ENCODE measurements at places on chromosomes 16 and 17.

- no peak for DNase-seq
Measured at GRCh38 chr17:16002708-16003260, 3.2 kb downstream of the TTC19 start.

DNA sequence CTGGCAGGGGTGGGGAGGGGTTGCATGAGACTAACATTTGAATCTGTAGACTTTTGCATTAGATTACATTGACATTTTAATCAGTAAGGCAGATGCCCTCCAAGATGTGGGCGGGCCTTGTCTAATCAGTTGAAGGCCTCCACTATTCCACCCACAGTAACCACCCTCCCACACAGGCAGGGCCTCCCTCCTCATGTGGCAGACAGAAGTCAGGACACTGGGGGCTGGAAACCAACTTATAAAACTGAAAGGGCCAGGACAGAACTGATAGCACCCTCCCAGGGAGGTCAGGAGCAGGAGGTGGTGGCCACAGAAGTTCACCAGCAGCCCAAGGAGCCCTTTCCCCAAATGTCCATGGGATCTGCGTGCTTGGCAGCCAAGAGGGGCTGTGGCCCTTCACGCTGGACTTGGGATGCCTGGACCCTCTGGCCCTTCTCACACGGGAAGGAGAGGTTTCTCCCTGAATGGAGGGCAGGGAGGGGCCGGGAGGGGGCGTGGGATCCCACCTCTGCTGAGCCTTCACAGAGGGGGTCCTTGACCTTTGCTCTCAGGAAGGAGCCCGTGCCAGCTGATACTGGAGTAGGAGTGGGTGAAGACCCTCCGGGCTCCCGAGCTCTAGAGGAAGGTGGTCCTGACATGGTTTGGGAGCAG is 4.6 kb downstream of the PYCR1 start:
- no peak for DNase-seq

DNA sequence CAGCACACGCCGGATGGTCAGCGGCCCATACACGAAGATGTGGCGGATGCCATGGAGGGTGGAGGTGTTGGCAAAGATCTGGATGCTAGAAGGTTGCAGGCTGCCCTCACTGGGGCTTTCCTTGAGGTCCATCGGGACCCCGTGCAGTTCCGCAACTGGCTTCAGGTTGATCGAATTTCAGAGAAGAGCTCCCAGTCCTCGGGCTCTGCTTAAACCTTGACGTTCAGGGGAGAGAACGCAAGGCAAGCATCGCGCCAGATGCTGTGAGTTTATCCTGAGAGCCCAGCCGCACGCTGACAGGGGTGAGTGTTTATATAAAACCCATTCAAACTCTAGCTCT is 98.7 kb upstream of the CCL2 start:
- no peak for DNase-seq

GRCh38 chr17:79114458-79115301 is 40.1 kb downstream of the ENGASE start:
- peak; percentile 87 for DNase-seq

DNA sequence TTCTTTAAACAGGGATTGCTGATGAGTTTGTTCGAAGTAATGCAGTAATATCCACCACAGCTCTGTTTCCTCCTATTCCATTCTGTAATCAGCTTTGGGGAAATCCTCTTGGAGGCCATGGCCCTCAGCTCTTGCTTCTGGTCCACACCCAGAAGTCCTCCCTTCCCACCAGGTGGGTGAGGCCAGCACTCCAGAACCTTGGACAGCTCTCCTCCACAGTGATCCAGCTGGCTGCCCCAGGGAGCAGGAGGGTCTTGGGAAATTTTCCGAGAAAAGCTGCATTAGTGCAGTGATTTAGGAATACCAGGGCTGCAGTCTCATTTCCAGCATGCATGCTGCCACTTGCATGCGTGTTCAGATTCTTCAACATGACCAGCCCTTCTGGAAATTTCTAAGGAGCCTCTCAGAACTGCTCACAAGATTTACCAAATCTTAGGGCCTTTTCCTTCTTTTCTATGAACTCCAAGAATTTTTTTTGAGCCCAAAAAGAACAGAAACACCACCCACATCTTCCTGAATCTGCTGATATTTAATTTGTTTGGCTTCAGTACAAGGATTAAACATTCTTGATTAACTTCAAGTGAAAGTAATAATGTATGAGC is 4.2 kb downstream of the SMPD3 start:
- no peak for DNase-seq

GRCh38 chr16:26614237-26614841 is 452.4 kb upstream of the C16orf82 start:
- DNase-seq: no peak

GRCh38 chr16:75948886-75949285 is 222.6 kb upstream of the CPHXL start:
- DNase-seq: no peak

DNA sequence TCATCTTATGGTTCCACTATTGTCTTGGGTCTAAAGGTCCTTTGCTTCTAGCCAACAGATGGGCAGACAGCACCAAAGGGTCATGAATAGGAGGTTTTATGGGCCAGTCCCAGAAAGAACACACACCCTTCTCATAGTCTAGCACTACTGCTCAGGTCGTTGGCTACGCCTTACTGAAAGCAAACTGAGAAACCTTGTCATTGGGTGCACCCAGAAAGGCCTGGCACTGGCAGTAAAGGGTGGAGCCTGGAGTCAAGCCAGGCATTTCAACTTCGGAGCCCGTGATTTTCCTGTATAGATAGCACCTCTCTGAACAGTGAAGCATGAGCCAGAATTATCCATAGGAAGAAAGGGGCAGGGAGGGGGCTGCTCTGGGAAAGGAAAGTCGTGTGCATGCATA is 74.9 kb downstream of the VAT1L start:
- no peak for DNase-seq

- DNase-seq: no peak
Measured at GRCh38 chr16:76946879-76947278, 244.1 kb upstream of the MON1B start.

DNA sequence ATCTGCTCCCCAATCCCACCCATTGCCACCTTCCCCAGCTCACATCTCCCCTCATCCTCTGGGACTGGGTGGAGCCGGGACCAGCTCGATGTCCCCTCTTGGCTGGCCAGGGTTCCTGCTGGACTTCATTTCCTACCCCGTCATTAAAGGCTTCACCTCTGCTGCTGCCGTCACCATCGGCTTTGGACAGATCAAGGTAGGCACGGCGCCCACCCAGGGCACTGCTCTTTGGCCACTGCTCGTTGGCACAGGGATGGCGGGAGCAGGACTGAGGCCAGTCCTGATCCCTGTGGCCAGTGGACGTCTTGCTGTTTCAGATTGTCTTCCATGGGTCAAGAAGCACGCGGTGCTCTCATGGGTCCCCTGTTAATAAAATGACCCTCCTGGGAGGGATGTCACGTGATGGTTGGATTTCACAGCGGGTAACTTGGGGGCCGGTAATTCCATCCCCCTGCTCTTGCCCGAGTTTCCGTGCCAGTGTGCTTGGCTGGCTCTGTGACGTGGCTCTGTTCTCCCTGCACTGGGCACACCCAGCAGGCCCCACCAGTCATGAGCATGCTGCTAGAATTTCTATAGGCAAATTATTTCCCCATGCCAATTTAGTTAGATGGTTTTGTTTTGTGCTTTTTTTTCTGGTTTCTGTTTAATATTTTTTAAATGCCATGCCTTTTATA is 3.1 kb downstream of the SLC26A11 start:
- DNase-seq: no peak

DNA sequence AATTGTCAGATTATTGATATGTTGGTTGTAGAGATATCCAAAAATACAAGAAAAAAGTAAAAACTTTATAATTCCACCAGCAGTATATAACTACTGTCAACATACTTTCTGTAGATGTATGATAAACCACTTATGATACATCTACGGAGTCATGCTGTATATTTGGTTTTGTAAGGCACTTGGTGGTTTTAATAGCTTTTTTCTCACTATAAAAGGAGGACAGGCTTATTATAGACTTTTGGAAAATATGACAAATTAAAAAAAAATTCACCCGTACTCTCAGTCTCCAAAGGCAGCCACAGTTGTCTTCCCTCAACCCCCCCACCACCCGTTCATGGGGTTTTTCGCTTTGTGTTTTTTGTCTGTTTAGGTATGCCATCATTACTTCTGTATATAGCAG is 14.8 kb downstream of the RAI1 start:
- no peak for DNase-seq

GRCh38 chr17:78343543-78344201 is 16.2 kb downstream of the SOCS3 start:
- DNase-seq: no peak

DNA sequence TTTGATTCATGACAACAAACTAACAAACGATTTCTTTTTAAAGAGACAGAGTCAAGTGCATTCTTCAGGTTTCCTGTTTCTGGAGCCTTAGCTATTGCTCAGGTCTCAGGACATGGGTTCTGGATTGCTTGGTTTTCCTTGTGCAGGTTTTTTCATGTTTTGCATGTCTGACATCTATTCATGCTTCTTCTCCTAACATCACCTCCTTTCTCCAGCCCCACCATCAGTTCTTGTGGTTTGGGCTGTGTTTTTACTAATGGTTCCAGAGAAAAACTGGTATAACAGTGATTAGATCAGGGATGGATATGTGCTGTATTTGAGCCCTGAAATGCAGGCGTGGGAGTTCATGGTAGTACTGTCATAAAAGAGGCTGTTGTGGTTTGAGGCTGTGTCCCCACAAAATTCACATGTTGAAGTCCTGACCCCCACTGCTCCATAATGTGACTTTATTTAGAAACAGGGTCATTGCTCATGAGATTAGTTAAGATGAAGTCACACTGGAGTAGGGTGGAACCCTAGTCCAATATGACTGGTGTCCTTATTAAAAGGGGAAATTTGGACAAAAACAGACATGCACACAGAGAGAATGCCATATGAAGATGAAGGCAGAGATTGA is 67.9 kb downstream of the IRX6 start:
- no peak for DNase-seq

- no peak for DNase-seq
Measured at GRCh38 chr16:2066139-2066538, 18.4 kb downstream of the TSC2 start.

DNA sequence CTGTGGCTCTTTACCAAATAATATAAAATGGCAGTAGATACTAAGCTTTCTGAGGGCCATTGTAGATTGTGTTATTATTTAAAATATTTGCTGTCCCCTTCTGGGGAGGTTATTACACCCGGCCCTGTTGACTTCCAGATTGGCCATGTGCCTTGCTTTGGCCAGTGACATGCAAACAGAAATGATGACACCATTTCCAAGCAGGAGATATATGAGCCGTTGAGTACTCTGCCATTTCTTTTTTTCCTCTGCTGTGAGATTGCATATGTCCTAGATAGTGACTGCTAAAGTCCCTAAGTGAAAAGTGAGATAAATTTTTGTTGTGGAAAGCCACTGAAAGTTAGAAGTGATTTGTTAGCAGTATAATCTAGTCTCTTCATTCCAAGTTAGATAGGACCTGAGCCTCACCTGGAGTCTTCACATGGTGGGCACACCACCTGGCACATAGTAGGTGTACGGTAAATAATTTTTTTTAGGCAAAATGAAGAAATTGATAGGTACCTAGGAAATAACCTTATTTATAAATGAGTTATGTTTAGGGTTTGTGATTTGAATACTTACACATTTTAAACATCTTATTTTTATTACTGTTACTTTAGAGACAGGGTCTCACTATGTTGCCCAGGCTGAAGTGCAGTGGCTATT is 204.0 kb upstream of the CACNG5 start:
- DNase-seq: no peak

- DNase-seq: no peak
Measured at GRCh38 chr17:82592767-82593589, 55.3 kb downstream of the WDR45B start.

DNA sequence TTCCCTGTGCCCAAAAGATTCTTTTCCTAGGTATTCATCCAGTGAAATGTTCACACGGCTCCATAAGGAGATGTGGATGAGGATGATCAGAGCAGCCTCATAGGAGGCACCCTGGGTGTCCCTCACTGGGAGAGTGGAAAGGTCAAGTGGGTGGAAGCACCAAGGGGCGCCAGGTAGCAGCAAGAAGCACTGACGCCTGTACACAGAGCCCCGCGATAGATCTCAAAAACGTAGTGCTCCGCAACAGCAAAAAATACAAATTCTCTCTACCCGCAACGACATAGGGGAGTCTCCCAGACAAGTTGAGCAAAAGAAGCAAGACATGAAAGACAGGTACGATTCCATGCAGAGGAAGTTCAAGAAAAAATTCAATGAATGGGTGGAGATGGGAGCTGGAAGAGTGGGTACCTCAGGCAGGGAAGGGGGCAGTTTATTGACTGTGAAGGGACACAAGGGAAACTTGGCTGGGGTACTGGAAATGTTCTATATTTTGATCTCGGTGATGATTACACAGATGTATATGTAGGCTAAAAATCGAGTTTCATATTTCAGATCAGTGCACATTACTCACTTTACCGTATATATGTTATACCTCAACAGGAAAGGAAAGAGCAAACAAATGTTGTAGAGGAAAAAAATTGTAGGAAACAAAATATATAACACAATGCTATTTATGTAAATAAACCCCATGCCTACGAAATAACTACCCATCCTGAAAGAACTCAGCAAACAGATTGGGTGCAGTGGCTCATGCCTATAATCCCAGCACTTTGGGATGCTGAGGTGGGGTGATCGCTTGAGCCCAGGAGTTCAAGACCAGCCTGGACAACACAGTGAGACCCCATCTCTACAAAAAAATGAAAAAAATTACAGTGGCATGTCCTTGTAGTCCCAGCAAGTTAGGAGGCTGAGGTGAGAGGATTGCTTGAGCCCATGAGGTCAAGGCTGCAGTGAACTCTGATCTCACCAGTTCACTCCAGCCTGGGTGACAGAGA is 17.8 kb upstream of the ETV4 start:
- DNase-seq: no peak

DNA sequence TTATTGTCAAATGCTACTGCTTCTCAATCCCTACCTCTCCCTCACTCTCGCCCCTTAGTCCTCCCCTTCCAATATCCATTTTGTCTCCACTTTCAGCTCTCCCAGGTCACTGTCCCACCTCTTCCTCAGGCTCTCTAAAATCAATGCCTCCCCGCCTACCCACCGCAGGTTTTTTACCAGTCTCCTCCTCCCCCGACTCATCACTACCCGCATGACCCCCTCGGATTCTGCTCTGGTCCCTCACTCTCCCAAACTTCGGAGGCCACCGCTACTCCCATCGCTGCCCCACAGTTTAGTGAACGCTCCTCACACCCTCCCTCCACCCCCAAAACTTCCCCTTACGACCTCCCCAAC is 513 bp downstream of the CRLF3 start:
- no peak for DNase-seq

- DNase-seq: no peak
Measured at GRCh38 chr16:47139561-47140185, 4.1 kb downstream of the NETO2 start.

GRCh38 chr17:17937201-17937853 is 34.9 kb downstream of the TOM1L2 start:
- DNase-seq: no peak

Measured in NCI-H187 treated with DMSO at 0.1 percent for 48 hours (cell line).